ENCODE measurements at places on chromosomes 7 and 10. TPM values are rescaled to one million over a fixed set of nuclear protein-coding genes. Genes with fewer than 3 reads are reported as not detected.

- no peak for ATAC-seq
Observed at GRCh38 chr10:72353028-72353964, 1.4 kb downstream of the DNAJB12 start.

Gene PLEKHS1
- total RNA-seq = not detected

- no peak for ATAC-seq
Observed at GRCh38 chr7:112515989-112516388, 35.2 kb downstream of the LSMEM1 start.

Gene PI4K2A
- 12.4 TPM for total RNA-seq

Gene DLX6
- total RNA-seq = not detected

Gene EPC1
- total RNA-seq = 40.4 TPM

All from activated T-helper 17 cell treated with anti-CD3 and anti-CD28 coated beads, Interleukin-2, amount 50 U/mL, for 72 hours (primary cell).